ENCODE measurements at places on chromosomes 3 and 15.

- no peak for DNase-seq
Observed at GRCh38 chr3:126207166-126207565, 26.8 kb upstream of the ALDH1L1 start.

DNA sequence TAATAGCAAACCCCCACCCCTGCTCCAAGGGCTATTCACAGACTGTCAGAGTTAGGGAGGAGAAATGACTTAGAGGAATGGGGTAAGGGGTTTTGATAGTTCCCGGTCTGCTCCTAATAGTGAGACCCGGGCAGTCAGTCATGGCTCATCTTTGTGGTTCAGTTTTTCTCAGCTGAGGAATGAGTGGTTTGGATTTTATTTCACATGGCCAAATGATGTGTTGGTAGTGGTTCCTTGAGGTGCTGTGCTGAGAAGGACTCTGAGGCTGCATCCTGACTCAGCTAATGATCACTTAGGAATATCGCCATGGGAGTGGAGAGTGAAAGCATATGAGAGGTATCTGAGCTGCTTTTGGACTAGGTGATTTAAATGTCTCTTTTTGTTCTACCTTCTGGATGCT lies 80.2 kb downstream of the LPP start:
- no peak for DNase-seq

- DNase-seq: no peak
Observed at GRCh38 chr3:155192957-155193746, 100.3 kb downstream of the STRIT1 start.

GRCh38 chr15:96593735-96594134 lies 263.2 kb downstream of the NR2F2 start:
- no peak for DNase-seq

DNA sequence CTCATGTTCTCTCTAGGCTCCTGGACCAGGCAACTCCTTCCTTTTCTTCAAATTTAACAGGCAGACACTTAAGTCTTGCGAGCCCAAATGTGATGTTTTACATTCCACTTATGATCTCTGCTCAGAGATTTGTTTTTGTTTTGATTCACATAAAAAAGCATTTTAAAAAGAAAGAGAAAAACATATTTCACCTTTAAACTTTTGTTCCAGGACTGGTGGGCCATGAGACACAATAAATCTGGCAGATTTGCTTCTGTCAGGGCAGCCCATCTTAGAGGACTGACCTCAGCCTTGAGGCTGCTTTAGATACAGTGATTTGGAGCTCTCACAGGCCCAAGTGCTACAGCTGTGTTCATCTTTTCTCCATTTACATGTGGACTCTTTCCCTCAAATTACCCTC lies 52.0 kb downstream of the CMSS1 start:
- DNase-seq: no peak
